Stimulated activated CD4-positive, alpha-beta T cell treated with anti-CD3 and anti-CD28 coated beads, Interleukin-1b, Interleukin-23, amount 100 ng/mL, for 4 hours (primary cell): ENCODE measurements at places on chromosomes 12 and 14.
A peak's percentile ranks its signal among the peaks of the same experiment; 100 is the strongest.

DNA sequence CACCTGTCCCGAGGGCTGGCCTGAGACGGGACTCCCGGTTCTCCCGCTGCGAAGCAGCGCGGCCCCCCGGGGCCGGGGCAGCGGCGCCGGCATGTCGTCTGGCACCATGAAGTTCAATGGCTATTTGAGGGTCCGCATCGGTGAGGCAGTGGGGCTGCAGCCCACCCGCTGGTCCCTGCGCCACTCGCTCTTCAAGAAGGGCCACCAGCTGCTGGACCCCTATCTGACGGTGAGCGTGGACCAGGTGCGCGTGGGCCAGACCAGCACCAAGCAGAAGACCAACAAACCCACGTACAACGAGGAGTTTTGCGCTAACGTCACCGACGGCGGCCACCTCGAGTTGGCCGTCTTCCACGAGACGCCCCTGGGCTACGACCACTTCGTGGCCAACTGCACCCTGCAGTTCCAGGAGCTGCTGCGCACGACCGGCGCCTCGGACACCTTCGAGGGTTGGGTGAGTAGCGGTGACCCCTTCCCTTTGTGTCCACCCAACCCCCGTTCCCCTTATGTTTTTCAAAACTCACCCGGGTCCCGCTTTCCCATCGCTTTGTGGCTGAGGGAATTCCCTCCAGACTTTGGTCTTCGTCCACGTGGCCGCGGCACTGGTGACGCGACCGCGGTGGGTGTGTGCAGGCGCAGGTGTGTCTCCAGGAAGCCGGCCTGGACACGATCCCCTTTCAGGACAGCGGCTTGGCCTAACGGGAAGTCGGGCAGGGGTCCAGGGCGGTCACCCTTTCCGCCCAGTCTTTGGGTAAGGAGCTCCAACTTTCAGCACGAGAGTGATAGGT is 826 bp downstream of the PRKCH start:
- DNase-seq = no peak

- DNase-seq = no peak
Measured at GRCh38 chr12:108181095-108181454, 52.0 kb downstream of the WSCD2 start.

- DNase-seq = no peak
Measured at GRCh38 chr12:102542816-102543440, 62.6 kb upstream of the IGF1 start.

GRCh38 chr12:56389412-56389811 is 26.8 kb upstream of the APOF start:
- no peak for DNase-seq

DNA sequence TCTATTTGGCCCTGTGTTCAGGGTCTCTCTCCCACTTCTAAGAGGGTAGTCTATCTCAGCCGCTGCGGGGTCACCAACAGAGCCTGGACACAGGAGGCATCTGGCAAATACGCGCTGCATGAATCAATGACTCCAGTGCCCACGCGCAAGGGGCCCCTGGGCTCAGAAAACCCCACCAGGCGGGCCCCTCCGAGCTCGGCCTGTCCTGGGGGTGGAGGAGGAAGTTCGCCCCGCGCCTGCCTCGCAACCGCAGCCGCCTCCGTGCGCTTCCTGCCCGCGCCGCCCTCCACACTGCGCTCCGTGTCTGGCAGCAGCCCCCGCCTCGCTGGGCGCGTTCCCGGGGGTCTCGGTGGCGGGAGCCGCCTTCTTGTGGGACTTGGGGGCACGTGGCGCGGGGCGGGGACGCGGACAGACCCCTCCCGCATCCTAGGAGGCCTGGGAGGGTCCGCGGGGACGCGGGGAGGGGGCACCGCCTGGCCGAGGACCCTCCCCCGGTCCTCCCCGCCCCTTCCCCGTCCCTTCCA is 811 bp upstream of the FBRSL1 start:
- DNase-seq = peak; percentile 54

DNA sequence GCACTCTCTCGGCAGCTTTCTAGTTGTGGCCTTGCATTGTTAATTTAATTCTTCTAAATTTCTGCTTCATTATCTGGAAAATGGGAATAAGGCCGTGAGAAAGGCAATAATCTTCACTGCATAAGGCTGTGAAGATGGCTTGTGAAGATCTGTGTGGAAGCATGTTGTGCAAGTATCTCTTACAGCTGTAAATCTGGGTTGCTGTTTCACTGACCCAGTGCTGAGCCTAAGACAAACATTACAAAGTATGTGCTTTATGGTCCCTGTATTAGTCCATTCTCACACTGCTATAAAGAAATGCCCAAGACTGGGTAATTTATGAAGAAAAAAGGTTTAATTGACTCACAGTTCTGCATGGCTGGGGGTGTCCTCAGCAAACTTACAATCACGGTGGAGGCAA is 101.0 kb upstream of the PTPRR start:
- DNase-seq = no peak

GRCh38 chr14:36771028-36771640 is 109.5 kb downstream of the PAX9 start:
- DNase-seq = no peak

- DNase-seq = no peak
Measured at GRCh38 chr12:116393255-116393654, 115.8 kb upstream of the MED13L start.

DNA sequence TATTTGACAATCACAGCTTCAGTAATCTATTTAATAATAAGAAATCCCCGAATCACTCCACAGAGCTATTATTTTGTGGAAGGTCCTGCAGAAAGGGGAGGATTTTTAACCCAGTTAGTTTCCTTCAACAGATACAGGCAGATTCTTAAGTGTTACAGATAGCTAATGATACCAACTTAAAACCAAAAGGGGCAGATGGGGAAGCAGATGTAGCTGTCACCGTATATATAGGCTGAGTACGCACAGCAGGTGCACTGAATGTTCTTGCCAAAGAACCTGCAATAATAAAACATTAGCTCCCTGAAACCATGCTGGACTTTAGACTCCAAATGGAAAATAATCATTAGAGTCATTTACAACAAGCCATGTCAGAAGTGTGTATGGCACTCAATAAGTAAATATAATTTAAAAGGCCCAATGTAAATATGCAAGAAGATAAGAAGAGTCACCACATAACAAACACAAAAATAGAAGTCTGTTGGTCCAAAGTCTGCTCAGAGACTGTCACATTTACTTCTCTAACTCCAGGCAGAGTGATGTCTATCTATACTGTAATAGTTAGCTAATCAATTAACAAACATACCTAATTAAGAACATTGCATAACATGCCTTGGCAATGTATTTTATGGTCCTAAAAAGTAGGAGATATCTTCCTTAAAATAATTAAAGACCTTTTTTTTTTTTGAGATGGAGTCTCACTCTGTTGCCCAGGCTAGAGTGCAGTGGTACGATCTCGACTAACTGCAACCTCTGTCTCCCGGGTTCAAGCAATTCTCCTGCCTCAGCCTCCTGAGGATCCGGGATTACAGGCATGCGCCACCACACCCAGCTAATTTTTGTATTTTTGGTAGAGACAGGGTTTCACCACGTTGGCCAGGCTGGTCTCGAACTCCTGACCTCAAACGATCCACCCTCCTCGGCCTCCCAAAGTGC is 78.8 kb downstream of the SEC23A start:
- no peak for DNase-seq

GRCh38 chr14:67060546-67060945 is 128.7 kb upstream of the GARIN2 start:
- no peak for DNase-seq

DNA sequence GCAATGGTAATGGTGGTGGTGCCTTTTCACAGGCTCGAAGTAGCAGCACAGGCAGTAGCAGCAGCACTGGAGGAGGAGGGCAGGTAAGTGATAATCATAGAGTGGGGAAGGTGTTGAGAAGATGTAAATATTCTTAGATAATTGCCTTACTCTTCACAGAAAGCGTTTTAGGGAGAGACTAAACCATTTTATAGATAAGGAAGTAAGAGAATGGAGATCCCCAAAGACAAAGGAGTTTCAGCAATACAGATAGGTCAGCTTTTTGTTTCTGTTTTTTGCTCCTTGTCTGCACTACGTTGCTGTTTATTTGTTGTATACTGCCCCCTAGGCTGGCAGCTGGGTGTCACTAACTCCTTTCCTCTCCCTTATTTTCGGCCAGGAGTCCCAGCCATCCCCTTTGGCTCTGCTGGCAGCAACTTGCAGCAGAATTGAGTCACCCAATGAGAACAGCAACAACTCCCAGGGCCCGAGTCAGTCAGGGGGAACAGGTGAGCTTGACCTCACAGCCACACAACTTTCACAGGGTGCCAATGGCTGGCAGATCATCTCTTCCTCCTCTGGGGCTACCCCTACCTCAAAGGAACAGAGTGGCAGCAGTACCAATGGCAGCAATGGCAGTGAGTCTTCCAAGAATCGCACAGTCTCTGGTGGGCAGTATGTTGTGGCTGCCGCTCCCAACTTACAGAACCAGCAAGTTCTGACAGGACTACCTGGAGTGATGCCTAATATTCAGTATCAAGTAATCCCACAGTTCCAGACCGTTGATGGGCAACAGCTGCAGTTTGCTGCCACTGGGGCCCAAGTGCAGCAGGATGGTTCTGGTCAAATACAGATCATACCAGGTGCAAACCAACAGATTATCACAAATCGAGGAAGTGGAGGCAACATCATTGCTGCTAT is 2.0 kb downstream of the SP1 start:
- DNase-seq = no peak

DNA sequence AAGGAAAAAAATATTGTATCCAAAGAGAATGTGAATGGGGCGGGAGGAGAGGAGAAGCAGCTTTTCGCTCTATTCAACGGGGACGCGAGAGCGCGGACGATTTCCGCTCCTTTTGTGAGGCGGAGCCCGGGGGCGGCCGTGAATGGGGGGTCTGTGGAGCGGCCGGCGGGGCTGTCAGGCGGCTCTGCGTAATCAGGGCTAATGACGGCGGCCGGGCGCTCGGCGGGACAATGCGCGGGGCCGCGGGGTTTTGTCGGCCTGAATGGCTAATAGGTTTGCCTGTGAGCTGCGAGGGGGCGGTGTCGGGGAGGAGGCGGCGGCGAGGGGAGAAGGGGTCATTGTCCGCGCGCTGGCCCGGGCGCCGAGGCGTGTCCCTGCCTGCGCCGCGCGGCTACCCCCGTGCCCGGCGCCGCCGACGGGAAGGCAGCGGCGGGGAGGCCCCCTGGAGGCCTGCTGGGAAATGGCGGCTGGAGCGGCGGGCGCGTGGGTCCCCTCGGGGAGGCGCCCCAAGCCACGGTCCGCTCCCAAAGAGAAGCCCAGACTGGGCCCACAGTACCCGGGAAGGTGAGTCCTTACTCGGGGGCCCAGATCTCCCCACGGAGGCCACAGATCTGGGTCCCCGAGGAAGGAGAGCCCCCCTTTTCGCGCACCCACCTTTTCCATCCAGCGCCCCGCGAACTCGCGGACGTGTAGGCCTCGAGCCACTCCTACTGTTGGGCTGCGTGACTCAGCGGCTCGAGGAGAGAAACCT is 6.0 kb downstream of the SIX6 start:
- DNase-seq = no peak

DNA sequence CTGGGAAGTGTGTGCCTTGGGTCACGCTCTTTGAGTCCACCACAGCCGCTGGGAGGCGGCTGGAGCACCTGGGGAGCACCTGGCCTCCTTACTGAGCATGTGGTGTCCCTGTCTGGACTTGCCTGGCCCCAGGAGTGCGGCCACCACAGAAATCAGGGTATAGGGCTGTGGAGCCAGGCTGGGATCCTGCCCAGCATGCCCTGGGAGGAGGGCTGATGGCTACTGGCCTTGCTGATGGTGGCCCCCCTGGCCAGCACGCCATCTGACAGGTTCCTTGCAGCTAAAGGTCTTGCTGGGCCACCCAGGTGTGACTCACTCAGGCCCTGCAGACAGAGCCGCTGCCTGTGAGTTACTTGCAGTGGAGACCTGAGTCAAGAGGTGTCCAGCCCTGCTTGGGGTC is 6.0 kb downstream of the ULK1 start:
- DNase-seq = no peak

- no peak for DNase-seq
Measured at GRCh38 chr14:94079891-94080620, 946 bp downstream of the DDX24 start.

DNA sequence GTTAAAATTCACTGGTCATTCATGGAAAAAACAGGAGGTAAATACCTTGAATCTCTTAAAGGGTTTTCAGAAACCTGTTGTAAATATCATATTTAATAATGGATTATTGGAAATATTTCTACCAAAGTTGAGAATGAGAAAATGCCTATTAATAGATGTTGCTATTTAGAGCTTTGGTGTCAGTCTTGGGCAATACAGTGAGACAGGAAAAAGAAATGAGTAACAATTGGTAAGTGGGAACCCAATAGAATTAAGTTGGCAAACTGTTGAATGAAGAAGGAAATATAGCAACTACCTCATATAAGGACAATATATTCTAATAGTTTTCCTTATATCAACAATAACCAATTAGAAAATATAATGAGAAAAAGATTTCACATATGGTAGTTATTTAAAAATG is 78.0 kb downstream of the ATF7IP start:
- DNase-seq = no peak

DNA sequence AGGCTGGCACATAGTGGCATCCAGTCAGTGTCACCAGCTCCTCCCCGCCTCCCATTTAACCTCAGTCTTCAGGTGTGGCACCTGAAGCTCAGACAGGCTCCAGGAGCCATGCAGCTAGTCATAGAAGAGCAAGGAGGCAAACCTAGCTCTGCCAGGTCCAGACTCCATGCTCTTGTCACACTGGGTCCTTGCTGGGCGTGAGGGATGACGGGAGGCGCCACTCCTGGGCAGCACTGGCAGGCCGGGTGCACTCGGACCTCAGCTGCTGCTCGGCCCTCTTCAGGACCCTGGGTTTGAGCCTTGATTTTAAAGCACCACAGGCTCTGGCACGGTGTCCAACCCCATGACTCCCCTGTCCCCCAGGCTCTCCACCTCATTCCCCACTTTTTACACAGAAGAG is 24.1 kb downstream of the ITPK1 start:
- DNase-seq = no peak

GRCh38 chr12:52251367-52252051 is 18.5 kb downstream of the KRT7 start:
- no peak for DNase-seq
